ENCODE measurements at places on chromosomes 12 and 14. TPM values are rescaled to one million over a fixed set of nuclear protein-coding genes. Genes with fewer than 3 reads are reported as not detected.

MMP14 gene
- total RNA-seq = 348 TPM

LPCAT3 gene
- total RNA-seq = 17.2 TPM

STAT6 gene
- 75.2 TPM for total RNA-seq

LRTM2 gene
- not detected for total RNA-seq

DDN gene
- total RNA-seq = under 0.01 TPM

BEGAIN gene
- not detected for total RNA-seq

CACNA2D4 gene
- total RNA-seq = 0.43 TPM
